Adrenal gland (tissue), 19 donors: ENCODE measurements at places on chromosomes 2 and 18. TPM values are rescaled to one million over a fixed set of nuclear protein-coding genes. Genes with fewer than 3 reads are reported as not detected.

HEATR5B gene
- 15.4 TPM for polyA plus RNA-seq

IGFBP5 gene
- polyA plus RNA-seq, result 204 TPM

KCNG2 gene
- polyA plus RNA-seq, result not detected

GRCh38 chr2:147659051-147659450 is 185.8 kb upstream of the ACVR2A start:
- DNase-seq, result no peak
- H3K27ac ChIP-seq, result no peak overlapping the region
- no peak overlapping the region for H3K4me3 ChIP-seq
- no peaks in the 10 kb centered on the region for H3K36me3 ChIP-seq
- no peaks in the 10 kb centered on the region for H3K4me1 ChIP-seq

- no peak overlapping the region for H3K27ac ChIP-seq
- no peak for DNase-seq
- no peaks in the 10 kb centered on the region for H3K4me1 ChIP-seq
- no peaks in the 10 kb centered on the region for H3K36me3 ChIP-seq
- H3K27me3 ChIP-seq, result no peaks in the 10 kb centered on the region
Observed at GRCh38 chr2:165450156-165450555, 19.3 kb upstream of the CSRNP3 start.

DNA sequence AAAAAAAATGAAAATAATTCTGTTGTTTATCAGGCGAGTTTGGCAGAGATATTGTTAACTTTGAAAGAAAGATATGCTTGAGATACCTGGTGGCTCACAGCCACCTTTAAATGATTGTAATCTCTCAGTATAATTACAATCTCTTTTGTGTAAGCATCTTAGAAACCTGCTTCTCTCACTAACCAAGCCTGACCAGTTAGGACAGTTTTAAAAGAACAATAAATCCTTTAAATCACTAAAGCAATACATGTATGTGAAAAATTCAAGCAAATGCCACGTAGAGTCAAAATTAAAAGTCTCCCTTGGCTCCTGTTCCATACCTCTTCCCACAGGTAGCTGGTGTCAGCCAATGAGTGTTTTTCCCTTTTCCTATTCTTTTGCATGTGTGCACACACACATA is 15.7 kb upstream of the SGPP2 start:
- H3K36me3 ChIP-seq, result no peaks in the 10 kb centered on the region
- no peak overlapping the region for H3K4me3 ChIP-seq
- no peak overlapping the region for H3K27ac ChIP-seq
- no peaks in the 10 kb centered on the region for H3K27me3 ChIP-seq
